Fibroblast of skin of scalp (primary cell): ENCODE measurements at places on chromosomes 7 and 10.

- peak; percentile 86 for DNase-seq
Observed at GRCh38 chr7:130009848-130010688, 41.1 kb downstream of the ZC3HC1 start.

- DNase-seq = no peak
Observed at GRCh38 chr10:52455098-52455497, 141.0 kb downstream of the DKK1 start.

DNA sequence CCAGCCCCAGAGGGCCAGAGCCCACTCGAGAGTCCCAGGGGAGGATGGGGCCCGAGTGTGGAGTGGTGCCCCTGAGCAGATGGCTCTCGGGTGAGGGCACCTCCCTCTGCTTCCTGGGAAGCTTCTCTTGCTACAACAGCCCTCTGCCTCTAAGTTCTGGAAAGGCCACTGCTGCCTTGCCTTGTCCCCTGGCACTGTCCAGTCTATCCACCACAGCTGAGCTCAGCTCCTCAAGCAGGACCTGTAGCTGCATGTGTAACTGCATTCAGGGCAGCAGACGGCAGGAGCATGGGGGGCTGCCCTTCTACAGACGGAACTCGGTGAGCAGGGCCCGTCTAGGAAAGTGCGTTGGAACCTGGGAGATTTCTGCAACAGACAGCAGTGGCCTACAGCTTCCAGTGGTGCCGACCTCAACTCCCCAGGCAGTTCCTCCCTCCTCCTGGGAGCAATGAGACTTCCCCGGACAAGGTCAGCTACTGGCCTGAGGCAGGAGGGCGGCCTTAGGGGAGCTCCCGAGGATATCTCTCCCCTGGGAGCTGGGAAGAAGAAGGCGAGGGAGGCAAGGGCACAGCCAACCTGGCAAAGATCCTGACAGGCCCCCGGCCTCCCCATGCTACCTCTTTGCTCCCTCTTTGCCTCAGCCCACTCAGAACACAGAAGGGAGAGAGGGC lies 88.5 kb downstream of the DLG5 start:
- no peak for DNase-seq

- no peak for DNase-seq
Observed at GRCh38 chr10:131027256-131027655, 284.3 kb downstream of the TCERG1L start.
